ENCODE measurements at places on chromosomes 5 and 9. TPM values are rescaled to one million over a fixed set of nuclear protein-coding genes. Genes with fewer than 3 reads are reported as not detected.

The TGFBI gene
- 204 TPM for polyA plus RNA-seq

The VLDLR gene
- polyA plus RNA-seq = 33.0 TPM

The SLC45A2 gene
- polyA plus RNA-seq = 1.0 TPM

The IL4 gene
- polyA plus RNA-seq = 0.57 TPM

The HAPLN1 gene
- polyA plus RNA-seq = 9.7 TPM

The TAF1L gene
- polyA plus RNA-seq = 0.10 TPM

The DRD1 gene
- polyA plus RNA-seq = not detected

The PDE8B gene
- polyA plus RNA-seq = 6.0 TPM

The SH3GL2 gene
- 5.3 TPM for polyA plus RNA-seq

The SET gene
- 720 TPM for polyA plus RNA-seq

The CAMK2A gene
- 4.6 TPM for polyA plus RNA-seq

All from left kidney (tissue), 8 donors.